ENCODE measurements at places on chromosomes 1 and 21.
A peak's percentile ranks its signal among the peaks of the same experiment; 100 is the strongest.

DNA sequence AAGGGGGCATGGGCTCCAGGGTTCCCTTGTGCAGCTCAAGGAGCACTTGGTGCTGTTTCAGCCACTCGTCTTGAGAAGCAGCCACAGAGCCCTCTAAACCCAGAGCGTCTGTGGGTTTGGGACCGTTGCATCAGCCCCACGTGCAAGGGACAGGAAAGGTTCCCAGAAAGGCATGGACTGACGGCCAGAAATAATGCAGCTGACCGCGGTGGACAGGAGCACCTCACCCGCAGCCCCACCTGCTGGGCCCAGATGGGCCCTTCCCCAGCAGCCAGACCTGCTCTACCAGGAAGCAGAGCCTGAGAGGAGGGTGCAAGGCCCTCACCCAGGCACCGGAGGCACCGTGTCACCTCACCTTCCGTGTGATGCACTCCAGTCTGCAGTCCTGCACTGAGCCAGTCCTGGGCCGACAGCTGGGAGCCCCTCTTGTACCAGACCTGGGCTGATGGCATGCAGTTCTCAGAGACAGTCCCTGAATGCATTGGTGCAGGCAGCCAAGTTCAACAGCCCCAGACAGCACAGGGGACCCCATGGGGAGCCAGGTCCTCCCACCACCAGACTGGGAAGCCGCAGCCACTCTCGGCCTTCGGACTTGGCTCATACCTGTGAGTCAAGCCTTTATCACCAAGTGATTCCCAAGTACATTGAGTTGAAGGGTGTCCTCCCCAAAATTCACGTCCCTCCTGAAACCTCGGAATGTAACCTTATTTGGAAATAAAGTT, 4.8 kb upstream of the TFF3 start:
- DNase-seq = no peak

DNA sequence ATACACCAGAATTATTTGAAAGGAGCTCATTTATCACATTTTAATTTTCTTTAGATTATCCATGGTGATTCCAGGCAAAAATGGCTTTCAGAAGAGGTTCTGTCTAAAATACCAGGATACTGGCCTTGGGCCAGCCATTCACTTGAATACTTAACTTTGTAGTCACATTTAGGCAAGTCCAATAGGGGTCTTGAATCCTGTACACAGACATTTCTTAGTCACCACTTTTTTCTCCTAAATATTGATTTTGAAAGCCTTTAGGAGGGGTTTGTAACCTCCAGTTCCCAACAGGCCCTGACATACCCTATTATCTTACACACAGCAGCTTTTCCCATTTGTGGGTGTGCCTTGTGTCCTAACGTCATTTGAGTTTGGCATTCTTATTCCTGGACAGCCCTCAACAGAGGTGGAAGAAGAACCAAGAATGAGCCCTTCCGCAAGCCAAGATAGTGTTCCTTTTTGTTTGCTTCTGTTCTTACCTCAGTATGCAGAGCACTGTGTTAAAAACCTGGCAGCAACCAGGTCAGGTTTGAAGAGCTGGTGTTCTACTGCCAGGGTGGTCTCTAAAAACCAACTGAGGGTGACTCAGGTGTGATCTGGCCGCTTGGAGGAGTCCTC, 19.5 kb downstream of the MAP3K7CL start:
- DNase-seq = no peak

DNA sequence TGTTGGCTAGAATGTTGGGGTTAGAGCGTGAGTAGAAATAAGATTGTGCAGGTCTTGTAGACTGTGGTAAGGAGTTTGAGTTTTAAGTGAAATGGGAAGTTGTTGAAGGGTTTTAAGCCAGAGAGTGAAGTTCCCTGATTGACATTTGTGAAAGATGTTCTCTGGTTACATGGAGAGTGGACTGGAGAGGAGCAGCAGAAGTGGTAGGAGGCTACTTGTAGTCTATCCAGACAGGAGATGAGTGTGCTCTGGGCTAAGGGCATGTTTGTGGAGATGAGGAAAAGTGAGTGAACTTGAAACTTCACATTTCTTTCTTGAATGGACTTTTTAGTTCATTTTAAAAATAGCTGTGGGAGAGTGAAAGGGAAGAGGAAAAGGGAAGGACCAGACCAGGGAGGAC, 37.0 kb downstream of the F3 start:
- DNase-seq = no peak

- DNase-seq = no peak
Observed at GRCh38 chr1:218480588-218481099, 135.5 kb downstream of the TGFB2 start.

DNA sequence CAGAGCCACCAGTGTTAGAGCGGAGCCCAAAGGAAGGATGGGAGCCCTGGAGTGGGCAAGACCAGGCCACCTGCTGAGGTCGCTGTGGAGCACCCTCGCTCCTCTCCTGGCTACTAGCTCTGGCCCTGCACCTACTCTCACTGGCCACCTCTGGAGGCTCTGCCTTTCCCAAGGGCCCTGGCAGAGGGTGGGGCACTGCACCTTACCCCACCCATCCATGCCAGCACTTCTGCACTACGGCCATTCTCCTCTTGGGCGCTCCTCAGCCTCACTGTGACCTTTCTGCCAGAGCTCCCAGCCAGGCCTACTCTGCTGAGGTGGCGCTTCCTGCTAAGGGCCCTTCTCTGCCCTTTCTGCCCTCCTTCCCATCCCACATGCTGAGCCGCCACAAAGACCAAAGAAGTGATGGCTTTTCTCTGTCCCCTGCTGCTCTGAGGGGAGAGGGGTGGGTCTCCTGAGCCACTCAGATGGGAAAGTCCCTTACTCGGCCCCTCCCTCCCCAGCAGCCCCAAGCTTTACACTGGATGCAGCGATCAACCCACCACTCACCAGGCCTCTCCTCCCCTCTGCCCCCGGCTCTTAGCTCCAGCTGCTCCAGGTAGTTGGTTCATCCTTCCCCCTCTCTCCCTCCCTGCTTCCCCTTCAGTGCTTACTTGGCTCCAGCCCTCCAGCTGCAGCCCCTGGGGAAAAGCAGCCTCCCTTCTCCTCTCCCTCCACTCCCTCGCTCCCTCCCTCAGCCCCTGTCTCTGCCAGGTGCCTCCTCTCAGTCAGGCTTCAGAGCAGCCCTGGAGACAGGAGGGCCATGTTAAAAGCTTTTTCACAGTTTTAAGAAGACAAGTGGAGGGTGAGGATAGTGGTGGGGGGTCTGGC, 14.8 kb upstream of the TMEM222 start:
- no peak for DNase-seq

GRCh38 chr1:201533836-201534235, 5.1 kb upstream of the NAV1 start:
- no peak for DNase-seq

- no peak for DNase-seq
Observed at GRCh38 chr1:115310581-115311473, 27.2 kb downstream of the NGF start.

DNA sequence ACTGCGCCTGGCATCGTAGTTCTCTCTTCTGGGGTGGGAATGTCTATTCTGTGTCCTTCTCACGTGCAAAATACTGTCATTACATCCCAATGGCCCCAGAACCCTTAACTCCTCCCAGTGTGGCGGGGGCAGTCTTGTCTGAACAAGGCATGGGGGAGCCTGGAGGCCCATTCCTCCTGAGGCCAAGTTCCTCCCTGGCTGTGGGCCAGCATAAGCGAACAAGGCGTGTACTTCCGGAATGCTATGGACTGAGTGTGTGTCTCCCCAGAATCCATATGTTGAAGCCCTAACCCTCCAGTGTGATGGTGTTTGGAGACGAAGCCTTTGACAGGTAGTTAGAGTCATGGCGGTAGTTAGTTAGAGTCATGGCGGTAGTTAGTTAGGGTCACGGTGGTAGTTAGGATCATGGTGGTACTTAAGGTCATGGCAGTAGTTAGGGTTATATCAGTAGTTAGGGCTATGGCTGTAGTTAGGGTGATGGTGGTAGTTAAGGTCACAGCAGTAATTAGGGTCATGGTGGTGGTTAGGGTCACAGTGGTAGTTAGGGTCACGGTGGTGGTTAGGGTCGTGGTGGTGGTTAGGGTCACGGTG, 71.0 kb downstream of the PRKCZ start:
- no peak for DNase-seq

DNA sequence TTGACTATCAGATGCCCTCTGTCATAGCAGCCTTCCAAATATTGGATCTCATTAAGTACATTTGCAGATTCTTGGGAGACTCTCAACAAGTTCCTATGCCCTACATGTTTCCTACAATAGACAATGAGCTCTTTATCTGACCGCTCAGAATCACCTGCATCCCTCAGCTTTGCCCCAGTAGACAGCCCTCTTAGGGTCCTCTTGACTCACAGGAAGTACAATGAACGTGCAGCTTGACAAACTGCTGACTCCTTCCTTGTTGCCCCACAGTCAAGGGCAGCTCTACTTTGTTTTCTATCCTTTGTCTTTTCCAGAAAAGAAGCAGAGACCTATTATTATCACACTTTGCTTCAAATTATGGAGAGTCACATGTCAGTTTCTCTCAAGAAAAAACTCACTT, 27.6 kb downstream of the SLC44A5 start:
- no peak for DNase-seq

- no peak for DNase-seq
Observed at GRCh38 chr1:119946724-119947123, 50.4 kb upstream of the ADAM30 start.

GRCh38 chr1:59243550-59243949, 53.3 kb upstream of the FGGY start:
- DNase-seq = no peak

DNA sequence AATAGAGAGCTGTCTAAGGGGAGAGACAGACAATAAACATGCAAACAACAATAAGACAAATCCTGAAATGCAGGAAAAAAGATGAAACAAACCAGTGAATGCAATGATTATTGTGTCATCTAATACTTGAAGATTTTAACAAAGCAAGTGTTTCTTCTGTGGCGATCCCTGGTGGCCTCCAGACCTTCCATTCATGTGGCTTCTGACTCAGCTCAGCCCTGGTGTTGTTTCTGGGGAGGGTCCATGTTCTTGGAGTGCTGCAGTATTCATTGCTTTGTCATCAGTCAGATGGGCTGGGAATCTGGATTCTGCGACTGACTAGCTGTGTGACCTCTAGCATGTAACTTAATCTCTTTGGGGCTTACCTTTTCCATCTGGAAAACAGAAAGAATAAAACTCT, 1.5 kb upstream of the C2CD4D start:
- DNase-seq = no peak

DNA sequence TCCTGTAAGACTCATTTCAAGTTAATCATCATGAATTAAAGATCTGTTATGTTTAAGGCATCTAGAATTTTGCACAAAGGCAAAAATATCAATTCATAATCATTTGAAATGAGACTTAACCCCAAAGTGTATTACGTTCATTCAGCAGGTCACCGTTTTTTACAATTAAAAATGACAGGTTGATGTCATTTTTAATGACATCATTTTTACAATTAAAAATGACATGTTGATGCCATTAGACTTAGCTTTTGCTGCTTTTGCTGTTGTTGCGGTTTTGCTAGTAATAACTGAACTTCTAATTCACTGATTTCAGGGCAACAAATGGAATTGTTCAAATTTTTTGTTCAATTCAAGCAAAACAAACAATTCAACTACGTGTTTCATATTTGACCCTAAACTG, 17.0 kb downstream of the PRMT6 start:
- no peak for DNase-seq

GRCh38 chr1:54045496-54045895, 7.5 kb downstream of the TMEM59 start:
- DNase-seq = no peak

- DNase-seq = no peak
Observed at GRCh38 chr1:153394391-153394790, 3.5 kb upstream of the S100A8 start.

- DNase-seq = no peak
Observed at GRCh38 chr1:67715819-67716218, 30.8 kb downstream of the GADD45A start.

- DNase-seq = no peak
Observed at GRCh38 chr1:164228928-164229327, 330.1 kb upstream of the PBX1 start.

- peak; percentile 57 for DNase-seq
Observed at GRCh38 chr1:184973272-184974055, 844 bp downstream of the NIBAN1 start.

DNA sequence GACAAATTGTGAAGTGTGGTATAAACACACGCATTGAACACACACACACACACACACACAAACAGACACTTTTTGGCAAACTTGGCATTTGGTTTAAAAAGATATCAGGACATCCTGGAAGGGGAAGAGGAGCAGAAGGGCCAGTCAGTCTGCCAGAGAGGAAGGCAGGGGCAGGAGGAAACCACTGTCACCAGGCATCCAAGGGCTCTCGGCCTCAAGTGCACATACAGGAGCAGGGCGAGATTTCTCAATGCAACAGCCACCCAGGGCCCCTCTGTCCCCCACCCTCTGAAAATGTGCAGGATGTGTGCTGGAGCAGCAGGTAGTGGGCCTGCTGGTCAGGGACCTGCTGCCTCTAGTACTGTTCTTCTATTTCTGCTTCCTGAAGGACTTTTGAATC, 71.2 kb downstream of the ABCA4 start:
- DNase-seq = no peak

- DNase-seq = no peak
Observed at GRCh38 chr1:35936838-35937237, 5.9 kb downstream of the AGO3 start.

DNA sequence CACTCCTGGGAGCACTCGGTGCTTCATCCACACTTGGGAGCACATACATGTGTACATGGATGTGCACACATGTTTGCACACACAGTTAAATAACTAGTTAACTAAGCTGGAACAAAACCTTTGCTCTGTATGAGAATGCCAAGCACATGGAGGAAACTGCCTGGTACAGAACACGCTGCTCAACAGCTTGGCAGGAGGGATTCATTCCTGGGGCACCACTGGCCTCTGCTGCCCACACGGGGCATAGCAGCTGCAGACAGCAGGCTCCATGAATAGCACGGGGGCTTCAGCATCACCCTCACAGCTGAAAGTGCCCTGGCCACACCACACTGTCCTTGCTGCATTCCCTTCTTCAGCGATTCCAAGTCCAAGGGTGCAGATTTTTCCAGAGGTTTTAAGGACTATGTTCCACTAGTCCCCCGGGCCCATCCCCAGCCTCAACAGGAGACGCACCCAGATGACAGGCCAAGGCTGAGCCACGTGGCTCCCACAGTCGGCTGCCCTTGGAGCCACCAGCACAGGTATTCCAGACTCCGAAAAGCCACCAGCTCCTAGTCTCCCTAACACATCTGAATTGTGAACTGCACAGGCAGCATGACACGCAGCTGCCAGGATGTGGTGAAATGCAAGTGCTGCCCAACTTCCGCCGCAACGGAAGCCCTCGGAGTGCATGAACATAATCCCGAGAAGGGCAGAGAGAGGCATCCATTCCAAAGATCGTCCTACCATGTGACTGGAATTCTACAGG, 16.9 kb downstream of the NPHP4 start:
- DNase-seq = no peak

DNA sequence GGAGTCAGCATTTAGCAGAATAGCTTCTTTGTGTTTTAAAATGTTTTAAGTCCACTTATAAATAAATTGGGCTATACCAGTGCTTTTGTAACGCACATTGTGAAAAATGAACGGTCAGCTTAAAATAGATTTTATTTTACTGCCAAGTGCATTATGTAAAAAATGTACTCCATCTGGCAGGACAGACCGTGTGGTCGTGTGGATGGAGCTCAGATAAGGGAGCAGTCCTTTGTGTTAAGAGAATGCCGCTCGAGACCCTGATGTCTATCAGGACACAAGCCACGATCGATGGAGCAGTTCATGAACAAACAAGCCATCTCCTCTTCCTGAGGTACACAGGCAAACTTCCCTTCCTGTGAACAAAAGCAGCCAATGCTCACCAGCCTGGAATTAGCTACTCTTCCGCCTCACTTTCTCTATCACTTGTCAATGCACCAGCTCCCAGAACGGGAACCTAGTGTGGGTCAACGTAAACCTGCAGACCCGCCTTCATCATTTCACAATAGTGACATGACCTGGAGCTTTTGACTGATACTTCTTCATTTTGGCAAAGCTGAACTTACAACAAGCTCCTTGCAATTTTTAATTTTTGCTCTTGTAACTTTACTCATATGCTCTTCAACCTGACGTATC, 243.5 kb downstream of the TGFB2 start:
- no peak for DNase-seq

Measured in GM12864 (cell line).